ENCODE measurements at places on chromosomes 6 and 20. TPM values are rescaled to one million over a fixed set of nuclear protein-coding genes. Genes with fewer than 3 reads are reported as not detected.

SIRPB2 gene
- 4.0 TPM for total RNA-seq

TOX2 gene
- total RNA-seq = 117 TPM

SYCP2L gene
- total RNA-seq = 9.7 TPM

ID4 gene
- 29.3 TPM for total RNA-seq

CCN2 gene
- 6.6 TPM for total RNA-seq

KIF13A gene
- total RNA-seq = 21.1 TPM

IP6K3 gene
- total RNA-seq = not detected

GRM1 gene
- 0.11 TPM for total RNA-seq

OOEP gene
- not detected for total RNA-seq

TRMT6 gene
- 41.6 TPM for total RNA-seq

RGL2 gene
- 50.4 TPM for total RNA-seq

COL9A3 gene
- total RNA-seq = 11.7 TPM

DNA sequence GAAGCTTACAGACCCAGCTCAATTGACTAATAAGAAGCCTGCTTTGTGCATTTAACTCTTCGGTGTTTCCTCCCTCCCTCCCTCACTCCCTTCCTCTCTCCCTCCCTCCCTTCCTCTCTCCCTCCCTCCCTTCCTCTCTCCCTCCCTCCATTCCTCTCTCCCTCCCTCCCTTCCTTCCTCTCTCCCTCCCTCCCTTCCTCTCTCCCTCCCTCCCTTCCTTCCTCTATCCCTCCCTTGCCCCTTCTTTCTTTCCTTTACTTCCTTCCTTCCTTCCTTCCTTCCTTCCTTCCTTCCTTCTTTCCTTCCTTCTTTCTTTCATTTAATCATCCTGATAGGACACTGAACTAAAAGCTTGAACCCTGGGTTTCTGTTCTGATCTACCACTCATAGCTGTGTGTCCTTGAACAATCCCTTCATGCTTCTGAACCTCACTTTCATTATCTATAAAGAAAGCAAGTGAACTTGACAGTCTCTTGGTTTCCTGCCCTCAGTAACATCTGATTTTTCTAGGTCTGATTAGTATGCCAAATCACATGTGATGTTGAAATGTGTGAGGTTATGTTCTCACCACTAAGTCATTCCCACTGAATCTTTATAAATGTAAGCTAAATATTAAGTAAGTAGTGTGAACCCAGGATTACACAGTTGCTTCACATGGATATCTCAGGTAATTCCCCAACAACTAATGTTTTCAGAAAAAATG lies 132.3 kb upstream of the BMP2 start:
- H3K27ac ChIP-seq = no peak overlapping the region
- H3K36me3 ChIP-seq = no peaks in the 10 kb centered on the region
- no peak for DNase-seq
- no peaks in the 10 kb centered on the region for H3K27me3 ChIP-seq

GRCh38 chr6:44446626-44447300 lies 59.3 kb downstream of the CDC5L start:
- no peak for DNase-seq
- H3K36me3 ChIP-seq = peaks cover 43% of the 10 kb centered on the region
- no peak overlapping the region for H3K4me3 ChIP-seq
- peaks cover 3% of the 10 kb centered on the region for H3K4me1 ChIP-seq
- no peak overlapping the region for H3K27ac ChIP-seq

DNA sequence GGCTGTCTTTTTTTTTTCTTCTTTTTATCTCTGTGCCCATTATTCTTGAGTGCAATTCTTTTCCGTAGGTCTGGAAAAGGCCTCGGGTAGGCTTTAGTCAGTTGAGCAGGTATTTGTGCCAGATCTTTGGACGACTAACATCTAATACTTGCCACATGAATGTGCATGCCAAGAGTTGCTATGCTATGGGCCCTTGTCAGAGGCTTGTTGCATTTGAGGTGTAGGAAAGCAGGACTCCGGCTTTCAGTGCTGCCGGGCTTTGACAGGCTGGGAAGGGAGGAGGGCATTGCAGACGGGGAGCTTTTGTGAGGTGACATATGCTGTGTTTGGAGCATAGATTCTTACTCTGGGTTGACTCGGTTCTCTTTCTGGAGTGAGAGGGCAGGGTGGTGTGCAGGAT lies 10.2 kb downstream of the LRRC1 start:
- no peaks in the 10 kb centered on the region for H3K36me3 ChIP-seq
- H3K27me3 ChIP-seq = no peaks in the 10 kb centered on the region
- H3K4me1 ChIP-seq = peaks cover 37% of the 10 kb centered on the region
- no peak overlapping the region for H3K4me3 ChIP-seq

- peak within 1 kb of the TSS; percentile 66 for H3K4me3 ChIP-seq
- DNase-seq = peak; percentile 80
- peaks cover 3% of the 10 kb centered on the region for H3K36me3 ChIP-seq
- peaks cover 6% of the 10 kb centered on the region for H3K4me1 ChIP-seq
These were observed at the start of gene SRXN1 for GRCh38 chr20:653110-653589. Gene SRXN1 (minus strand): TSS chr20:653200. CDS start chr20:653185, 15 bp downstream.

DNA sequence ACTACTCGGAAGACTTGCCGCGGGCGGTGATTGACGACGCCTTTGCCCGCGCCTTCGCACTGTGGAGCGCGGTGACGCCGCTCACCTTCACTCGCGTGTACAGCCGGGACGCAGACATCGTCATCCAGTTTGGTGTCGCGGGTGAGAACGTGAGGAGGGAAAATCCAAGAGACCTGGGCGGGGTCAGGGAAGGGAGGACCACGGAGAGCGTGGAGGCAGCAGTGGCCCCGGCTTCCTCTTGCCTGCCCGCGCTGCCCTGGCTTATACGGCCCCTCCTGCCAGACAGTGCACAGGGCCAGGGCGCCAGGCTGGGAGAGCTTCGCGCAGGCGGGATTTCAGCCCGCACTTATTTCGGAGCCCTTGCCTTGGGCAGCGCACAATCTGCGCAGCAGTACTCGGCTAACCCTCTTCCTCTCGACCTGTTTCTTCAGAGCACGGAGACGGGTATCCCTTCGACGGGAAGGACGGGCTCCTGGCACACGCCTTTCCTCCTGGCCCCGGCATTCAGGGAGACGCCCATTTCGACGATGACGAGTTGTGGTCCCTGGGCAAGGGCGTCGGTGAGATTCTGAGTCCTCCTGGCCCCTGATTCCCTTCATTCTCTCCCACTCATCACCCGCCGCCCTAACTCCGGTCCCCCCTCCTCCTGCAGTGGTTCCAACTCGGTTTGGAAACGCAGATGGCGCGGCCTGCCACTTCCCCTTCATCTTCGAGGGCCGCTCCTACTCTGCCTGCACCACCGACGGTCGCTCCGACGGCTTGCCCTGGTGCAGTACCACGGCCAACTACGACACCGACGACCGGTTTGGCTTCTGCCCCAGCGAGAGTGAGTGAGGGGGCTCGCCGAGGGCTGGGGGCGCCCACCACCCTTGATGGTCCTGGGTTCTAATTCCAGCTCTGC lies 2.0 kb downstream of the MMP9 start:
- H3K4me1 ChIP-seq = peaks cover 27% of the 10 kb centered on the region
- no peak for DNase-seq
- H3K4me3 ChIP-seq = no peak overlapping the region

- no peaks in the 10 kb centered on the region for H3K27me3 ChIP-seq
- H3K27ac ChIP-seq = no peak overlapping the region
- no peak for DNase-seq
- no peak overlapping the region for H3K4me3 ChIP-seq
- H3K36me3 ChIP-seq = no peaks in the 10 kb centered on the region
- no peaks in the 10 kb centered on the region for H3K4me1 ChIP-seq
These were observed 7.2 kb upstream of the SNX14 start for GRCh38 chr6:85600713-85601313.

DNA sequence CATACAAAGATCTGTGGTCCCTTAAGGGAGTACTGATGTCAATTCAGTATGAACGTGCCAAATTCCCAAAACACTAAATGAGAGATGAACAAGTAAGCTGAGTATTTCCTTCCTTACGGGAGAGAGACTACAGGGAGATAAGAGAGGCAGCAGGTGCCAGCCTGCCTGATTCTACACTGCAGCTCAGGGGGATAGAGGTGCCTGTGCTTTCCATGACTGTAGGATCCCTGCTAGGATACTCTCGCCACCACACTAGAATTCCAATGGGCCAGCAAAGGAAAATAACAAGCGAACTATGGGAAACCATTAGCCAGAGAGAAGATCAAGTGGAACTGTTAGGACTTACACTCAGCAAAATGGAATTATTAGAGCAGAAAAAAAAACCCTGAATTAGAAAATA lies 198.5 kb upstream of the BTBD3 start:
- H3K4me3 ChIP-seq = no peak overlapping the region
- no peak overlapping the region for H3K27ac ChIP-seq
- no peaks in the 10 kb centered on the region for H3K36me3 ChIP-seq
- peaks cover 4% of the 10 kb centered on the region for H3K27me3 ChIP-seq

GRCh38 chr6:6604566-6604965 lies 16.0 kb downstream of the LY86 start:
- H3K27me3 ChIP-seq = no peaks in the 10 kb centered on the region
- no peaks in the 10 kb centered on the region for H3K36me3 ChIP-seq
- H3K27ac ChIP-seq = no peak overlapping the region
- no peak overlapping the region for H3K4me3 ChIP-seq

- H3K4me3 ChIP-seq = no peak overlapping the region
- no peak overlapping the region for H3K27ac ChIP-seq
- H3K27me3 ChIP-seq = no peaks in the 10 kb centered on the region
- no peaks in the 10 kb centered on the region for H3K36me3 ChIP-seq
- H3K4me1 ChIP-seq = no peaks in the 10 kb centered on the region
These were observed 585.3 kb upstream of the FLRT3 start for GRCh38 chr20:14922503-14923267.

GRCh38 chr20:60113024-60113724 lies 155.0 kb downstream of the CDH26 start:
- H3K4me3 ChIP-seq = no peak overlapping the region
- H3K36me3 ChIP-seq = no peaks in the 10 kb centered on the region
- H3K4me1 ChIP-seq = peaks cover 7% of the 10 kb centered on the region
- peaks cover 11% of the 10 kb centered on the region for H3K27me3 ChIP-seq
- DNase-seq = no peak

DNA sequence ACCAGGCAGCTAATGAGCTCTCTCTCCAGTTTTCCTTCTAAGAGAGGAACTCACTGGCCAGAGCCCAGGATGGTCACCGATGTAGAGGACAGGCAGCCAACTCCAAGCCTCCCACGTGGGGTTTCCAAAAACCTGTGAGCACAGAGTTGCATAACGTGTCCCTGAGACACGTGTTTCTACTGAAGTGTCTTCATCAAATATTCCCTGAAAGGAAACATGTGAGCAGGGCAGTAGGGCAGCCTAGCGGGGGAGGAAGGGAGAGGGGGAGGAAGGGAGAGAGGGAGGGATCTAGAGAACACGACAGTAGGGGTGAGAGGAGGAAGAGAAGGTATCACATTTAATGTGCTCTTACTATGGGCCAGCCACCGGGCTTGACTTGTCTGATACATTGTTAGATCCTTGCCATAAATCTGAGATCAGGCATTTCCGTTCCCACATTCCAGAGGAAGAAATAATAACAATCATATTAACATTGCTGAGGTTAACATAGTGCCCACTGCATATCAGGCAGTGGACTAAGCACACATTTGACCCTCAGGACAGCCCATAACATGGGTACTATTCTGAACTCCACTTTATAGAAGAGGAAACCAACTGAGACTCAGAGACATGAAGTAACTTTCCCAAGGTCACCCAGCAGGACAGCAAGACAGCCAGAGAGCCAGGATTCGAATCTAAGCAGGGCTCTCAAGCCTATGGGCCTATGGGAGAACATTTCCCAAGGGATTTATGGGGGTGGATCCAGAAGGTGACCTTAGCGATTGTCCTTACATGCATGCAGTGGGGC lies 4.5 kb upstream of the SYS1 start:
- H3K4me3 ChIP-seq = no peak overlapping the region
- no peaks in the 10 kb centered on the region for H3K36me3 ChIP-seq
- no peak for DNase-seq
- H3K27me3 ChIP-seq = no peaks in the 10 kb centered on the region

GRCh38 chr6:160103825-160104100 lies 17.9 kb upstream of the SLC22A1 start:
- H3K27ac ChIP-seq = no peak overlapping the region
- H3K36me3 ChIP-seq = peaks cover 10% of the 10 kb centered on the region
- no peaks in the 10 kb centered on the region for H3K27me3 ChIP-seq

GRCh38 chr6:70520575-70520974 lies 46.2 kb upstream of the SDHAF4 start:
- H3K4me3 ChIP-seq = no peak overlapping the region
- H3K4me1 ChIP-seq = no peaks in the 10 kb centered on the region
- H3K36me3 ChIP-seq = no peaks in the 10 kb centered on the region
- no peak overlapping the region for H3K27ac ChIP-seq
- no peaks in the 10 kb centered on the region for H3K27me3 ChIP-seq

- H3K4me3 ChIP-seq = peak overlapping the region; percentile 67
- H3K4me1 ChIP-seq = peaks cover 8% of the 10 kb centered on the region
- DNase-seq = no peak
- no peaks in the 10 kb centered on the region for H3K36me3 ChIP-seq
- peaks cover 41% of the 10 kb centered on the region for H3K27me3 ChIP-seq
These were observed 693 bp upstream of the GNAS-AS1 start for GRCh38 chr20:58851221-58851968.

- no peaks in the 10 kb centered on the region for H3K36me3 ChIP-seq
- H3K27me3 ChIP-seq = no peaks in the 10 kb centered on the region
- H3K4me1 ChIP-seq = no peaks in the 10 kb centered on the region
- H3K27ac ChIP-seq = no peak overlapping the region
- no peak for DNase-seq
These were observed 9.4 kb upstream of the COL9A1 start for GRCh38 chr6:70312165-70312745.

GRCh38 chr6:133644892-133645619 lies 243.9 kb upstream of the TCF21 start:
- DNase-seq = peak; percentile 94
- peaks cover 18% of the 10 kb centered on the region for H3K4me1 ChIP-seq
- no peak overlapping the region for H3K27ac ChIP-seq
- H3K4me3 ChIP-seq = no peak overlapping the region
- H3K36me3 ChIP-seq = no peaks in the 10 kb centered on the region

DNA sequence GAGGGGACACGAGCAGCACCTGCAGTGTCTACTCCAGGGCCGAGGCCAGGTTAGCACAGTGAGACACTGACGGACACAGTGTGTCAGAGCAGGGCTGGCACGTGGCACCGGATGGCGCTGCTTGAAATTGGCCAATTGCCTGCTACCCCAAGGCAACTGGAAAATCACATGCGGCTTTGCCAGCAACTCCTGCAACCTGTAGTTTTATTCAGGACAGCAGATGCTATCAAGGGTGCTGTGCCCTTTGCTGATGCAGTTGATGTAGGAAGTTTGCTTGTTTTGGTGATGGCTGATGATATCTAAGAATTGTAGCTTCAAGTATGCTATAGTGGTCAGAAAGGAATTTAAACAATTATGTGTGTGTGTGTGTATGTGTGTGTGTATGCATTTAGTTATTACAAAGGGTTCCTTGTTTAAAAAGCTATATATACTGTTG lies 25.9 kb downstream of the RIN2 start:
- H3K27ac ChIP-seq = no peak overlapping the region
- H3K27me3 ChIP-seq = no peaks in the 10 kb centered on the region
- no peak for DNase-seq
- no peaks in the 10 kb centered on the region for H3K36me3 ChIP-seq
- H3K4me3 ChIP-seq = no peak overlapping the region

- no peaks in the 10 kb centered on the region for H3K27me3 ChIP-seq
- H3K4me3 ChIP-seq = no peak overlapping the region
These were observed 176.0 kb upstream of the NT5E start for GRCh38 chr6:85273870-85274269.

GRCh38 chr6:132202574-132202973 lies 198.7 kb downstream of the MOXD1 start:
- H3K4me1 ChIP-seq = no peaks in the 10 kb centered on the region
- H3K27ac ChIP-seq = no peak overlapping the region
- H3K27me3 ChIP-seq = no peaks in the 10 kb centered on the region

- no peak overlapping the region for H3K27ac ChIP-seq
- H3K27me3 ChIP-seq = peaks cover 6% of the 10 kb centered on the region
- no peak overlapping the region for H3K4me3 ChIP-seq
- no peak for DNase-seq
- H3K36me3 ChIP-seq = no peaks in the 10 kb centered on the region
These were observed 480.9 kb upstream of the CHD6 start for GRCh38 chr20:42099101-42099500.

- DNase-seq = no peak
- H3K27me3 ChIP-seq = no peaks in the 10 kb centered on the region
These were observed 952.9 kb upstream of the EPHA7 start for GRCh38 chr6:94372229-94372628.

Data from A673 (cell line).